ENCODE measurements at places on chromosomes 5 and 9.

DNA sequence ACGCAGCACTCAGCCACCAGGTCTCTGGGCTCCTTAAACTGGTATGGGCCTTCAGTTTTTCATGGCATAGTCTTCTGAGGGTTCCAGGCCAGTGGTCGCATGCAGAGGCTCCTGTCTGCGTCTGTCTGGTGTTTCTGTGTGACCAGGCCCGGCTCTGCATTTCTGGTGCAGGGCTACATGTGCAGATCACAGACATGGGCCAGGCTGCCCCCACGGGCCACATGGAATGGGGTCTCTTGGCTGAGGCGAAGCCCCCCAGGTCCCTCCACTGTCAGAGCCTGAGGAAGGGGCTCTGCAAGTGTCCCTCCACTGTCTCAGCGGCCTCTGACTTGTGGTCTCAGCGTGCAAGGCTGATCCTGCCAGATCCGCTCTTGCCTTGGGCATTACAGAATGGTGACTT lies 15.6 kb upstream of the CARD19 start:
- no peak for DNase-seq

DNA sequence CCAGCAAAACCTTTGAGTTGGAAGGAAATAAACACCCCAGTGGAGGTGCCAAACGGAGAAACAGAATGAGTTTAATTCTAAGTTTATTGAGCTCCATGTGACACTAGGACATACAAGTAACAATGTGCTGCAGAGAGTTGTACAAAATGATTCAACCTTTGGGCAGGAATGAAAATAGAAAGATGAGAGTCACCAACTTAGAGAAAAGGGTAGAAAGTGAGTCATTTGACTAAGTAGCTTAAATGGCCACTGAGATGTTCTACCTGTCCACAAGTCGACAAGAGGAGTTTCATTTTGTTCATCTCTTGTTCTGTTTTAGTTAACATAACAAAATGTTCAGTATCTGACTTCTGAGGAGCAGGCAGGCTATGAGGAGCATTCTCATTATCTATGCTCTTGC lies 284.7 kb downstream of the NR2F1-AS1 start:
- no peak for DNase-seq

DNA sequence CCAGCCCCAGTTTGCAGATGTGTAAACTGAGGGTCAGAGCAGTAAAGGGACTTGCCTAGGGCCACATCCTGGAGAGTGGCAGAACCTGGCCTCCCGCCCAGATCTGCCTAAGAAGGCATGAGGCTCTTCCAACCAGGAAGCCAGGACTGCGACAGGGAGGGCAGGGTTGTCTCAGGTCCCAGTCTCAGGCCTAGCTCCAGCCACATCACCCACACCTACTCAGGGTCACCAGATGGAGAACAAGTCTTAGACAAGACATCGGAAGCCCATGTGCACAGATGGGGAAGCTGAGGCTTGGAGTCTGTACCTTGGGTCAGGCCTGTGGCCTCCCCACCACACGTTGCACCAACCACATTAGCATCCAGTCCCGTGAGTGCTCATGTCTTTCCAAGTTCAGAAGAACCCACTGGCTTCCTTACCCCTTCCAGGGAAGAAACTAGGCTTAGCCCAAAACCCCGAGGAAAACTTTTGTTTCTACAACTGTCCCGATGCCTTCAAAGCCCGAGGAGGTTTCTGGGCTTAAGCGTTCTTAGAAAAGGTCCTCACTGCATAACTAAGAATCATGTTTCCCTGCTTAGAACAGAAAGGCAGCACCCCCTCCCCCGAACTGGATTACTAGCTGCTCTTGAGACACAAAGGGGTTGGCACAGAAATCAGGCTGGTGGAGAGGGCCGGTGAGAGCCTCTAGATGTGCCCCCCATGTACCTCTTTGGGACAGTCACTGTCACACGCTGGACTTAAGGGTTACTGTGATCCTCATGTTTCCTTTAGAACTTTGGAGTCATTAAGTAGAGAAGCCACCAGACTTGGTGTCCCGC lies 2.2 kb downstream of the FAM78A start:
- no peak for DNase-seq

DNA sequence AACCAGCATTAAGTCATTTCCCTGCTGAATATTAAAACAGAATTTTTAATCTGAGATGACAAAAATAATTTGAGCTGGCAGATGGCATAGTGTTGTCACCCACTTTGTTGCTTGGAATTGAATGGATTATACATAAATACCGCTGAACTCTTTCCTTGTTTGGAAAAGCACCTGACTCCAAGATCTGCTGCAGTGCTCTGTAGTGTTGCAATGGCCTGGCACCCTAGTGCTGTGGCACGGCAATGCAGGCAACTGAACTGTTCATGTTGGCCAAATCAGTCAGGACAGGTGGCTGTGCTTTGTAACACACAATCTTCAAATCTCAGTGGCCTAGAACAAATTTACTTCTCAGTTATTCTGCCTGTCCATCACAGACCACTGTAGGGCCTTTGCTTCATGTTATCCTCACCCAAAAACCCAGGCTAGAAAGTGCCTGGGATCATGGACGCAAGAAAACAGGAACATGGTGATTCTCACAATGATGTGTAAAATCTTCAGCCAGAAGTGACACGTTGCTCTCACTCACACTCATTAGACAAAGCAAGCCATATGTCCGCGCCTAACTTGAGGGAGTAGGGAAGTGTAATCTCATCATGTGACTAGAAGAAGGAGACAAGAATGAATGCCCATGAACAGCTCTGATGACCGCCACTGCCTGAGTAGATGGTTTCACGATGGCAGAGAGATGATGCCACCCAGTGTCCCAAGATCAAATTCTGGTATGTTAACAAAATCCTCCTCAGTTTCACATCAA lies 191.9 kb upstream of the PUM3 start:
- DNase-seq: peak; percentile 67

DNA sequence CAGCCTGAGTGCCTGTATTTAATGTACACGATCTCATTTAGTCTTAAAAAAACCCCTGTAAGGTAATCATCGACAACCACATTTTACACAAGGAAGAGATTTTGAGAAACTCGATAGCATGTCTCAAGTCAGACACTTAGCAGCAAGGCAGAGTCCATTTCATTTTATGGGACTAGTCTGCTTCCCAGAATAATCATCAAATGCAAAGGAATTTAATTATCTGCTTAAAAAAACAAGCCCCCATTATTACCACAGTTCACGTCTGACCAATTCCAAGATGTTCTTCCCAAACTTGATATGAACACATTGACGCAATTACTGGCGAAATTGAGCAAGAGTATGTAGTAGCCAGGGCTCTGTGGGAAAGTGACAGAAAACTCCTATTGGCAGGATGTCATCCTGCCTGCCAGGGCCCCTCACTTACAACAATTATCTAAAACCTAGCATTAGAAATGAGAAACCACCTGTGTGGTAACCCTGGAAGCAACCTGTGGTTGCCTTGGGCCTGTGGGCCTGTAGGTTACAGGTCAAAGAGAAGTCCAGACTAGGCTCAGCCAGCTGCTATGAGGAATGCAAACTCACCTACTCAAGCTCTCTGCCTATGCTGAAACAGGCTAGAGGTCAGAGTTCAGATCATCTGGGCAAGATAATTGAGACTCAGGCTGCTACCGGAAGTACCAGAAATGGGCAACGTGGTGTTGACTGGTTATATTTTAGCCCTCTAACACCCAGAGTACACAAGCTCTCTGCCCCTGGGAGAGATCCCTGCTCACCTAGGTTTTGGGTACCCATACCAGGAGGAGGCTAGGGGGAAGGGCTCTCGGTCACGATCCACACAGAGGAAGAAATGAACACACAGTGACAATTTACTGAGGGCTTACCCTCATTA lies 1.6 kb downstream of the B4GALT1 start:
- no peak for DNase-seq

- no peak for DNase-seq
Measured at GRCh38 chr5:2740876-2741555, 10.5 kb downstream of the IRX2 start.

- no peak for DNase-seq
Measured at GRCh38 chr5:116303810-116304209, 219.0 kb downstream of the COMMD10 start.

DNA sequence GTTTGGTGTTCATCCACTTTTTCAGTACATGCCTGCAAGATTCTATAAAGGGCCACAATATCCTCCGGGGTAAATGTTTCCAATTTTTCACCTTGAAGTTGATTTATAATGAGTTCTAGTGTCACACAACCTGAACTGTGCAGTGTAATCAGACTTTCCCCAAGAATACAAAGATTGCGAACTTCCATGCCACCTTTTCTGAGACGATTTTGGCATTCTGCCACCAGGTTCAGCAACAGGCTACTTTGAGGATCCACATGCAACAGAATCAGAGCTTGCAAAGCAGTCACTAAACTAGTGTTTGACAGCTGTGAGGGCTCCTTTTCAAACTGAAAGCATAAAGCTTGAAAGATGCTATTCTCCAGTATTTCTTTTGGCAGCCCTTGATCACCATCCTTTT lies 1.6 kb downstream of the FASTKD3 start:
- no peak for DNase-seq

DNA sequence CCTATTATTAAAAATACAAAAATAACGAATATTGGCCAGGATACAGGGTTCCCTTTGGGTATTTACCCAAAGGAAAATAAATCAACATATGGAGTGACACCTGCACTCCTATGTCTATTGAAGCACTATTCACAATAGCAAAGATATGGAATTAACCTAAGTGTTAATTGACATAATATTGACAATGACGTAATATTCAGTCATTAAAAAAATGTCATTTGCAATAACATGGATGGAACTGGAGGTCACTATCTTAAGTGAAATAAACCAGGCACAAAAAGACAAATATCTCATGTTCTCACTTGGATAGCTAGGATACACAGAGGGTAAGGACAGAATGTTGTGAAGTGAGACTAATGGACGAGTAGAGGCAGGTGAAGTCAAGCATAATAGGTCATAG lies 326.3 kb upstream of the PTGER4 start:
- DNase-seq: no peak

DNA sequence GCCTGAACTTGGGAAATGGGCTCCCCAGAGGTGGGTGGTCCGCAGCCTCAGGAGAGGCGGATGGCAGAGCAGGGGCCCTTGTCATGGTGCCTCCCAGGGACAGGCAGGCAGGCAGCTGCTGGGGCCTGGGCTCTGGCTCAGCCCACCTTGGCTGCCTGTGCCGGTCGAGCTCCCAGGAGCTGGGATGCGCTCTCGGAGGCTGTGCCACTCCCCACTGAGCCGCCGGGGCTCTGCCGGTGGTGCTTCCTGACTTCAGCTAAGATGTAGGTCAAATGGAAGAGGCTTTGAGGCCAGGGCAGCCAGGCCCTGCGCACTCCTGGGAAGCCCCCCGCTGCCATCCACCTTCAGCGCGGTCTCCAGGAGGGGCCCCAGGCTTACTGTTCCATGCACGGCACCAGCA lies 41.0 kb downstream of the KCNT1 start:
- no peak for DNase-seq

DNA sequence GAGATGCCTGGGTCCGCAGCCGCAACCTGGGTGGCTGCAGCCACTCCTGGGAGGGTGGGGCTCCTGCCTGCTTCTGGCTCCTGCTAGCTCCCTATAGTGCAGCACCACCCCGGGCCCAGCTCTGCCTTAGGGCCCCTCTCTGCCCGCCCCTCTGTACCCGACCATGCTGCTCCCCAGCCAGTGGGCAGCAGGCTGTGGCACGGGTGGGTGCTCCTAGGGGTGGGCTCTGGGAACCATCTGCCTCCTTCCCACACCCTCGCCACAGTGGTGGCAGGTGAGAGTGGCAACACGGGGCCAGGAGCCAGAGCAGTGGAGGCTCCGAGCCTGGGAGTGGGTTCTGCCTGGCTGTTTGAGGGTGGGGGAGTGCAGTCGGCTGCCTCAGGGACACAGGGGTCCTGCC lies 7.8 kb upstream of the MTMR12 start:
- no peak for DNase-seq

DNA sequence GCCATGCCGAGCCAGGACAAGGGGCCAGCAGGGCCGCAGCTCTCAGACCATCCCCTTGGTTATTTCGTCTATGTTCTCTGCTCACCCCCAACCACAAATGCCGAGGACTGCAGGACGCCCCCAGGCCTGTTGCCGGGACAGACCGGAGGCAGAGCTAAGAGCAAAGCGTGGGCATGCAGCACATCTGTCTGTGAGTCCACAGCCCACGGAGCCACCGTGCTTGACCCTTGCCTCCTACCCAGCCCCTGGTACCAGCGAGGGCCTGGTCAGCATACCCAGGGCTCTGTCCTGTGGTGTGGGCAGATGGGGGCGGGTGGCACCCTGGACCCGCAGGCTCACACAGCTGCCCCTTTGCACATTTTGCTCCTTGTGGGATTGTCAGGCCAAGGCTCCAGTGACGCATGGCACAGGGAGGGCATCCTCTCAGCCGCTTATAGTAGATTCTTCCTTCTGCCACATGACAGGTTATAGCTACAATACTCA lies 4.7 kb downstream of the BRD3 start:
- no peak for DNase-seq

DNA sequence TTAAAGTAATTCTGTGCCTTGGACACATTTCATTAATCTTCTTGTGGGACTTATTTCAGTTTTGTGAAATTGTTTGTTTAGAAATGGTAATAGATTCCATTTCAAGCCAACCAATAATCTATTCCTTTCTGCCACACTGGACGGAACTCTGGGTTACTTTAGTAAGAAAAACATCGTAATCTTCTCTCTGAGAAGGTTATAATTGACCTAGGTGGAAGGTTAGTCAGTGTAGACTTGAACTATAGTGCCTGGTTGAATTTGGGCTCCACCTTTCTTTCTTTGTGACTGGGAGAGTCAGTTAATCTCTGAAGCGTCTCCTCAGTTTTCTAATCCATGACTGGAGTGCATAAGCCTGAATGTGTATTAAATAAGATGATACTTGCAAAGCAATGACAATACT lies 89.7 kb upstream of the PRLR start:
- DNase-seq: no peak

DNA sequence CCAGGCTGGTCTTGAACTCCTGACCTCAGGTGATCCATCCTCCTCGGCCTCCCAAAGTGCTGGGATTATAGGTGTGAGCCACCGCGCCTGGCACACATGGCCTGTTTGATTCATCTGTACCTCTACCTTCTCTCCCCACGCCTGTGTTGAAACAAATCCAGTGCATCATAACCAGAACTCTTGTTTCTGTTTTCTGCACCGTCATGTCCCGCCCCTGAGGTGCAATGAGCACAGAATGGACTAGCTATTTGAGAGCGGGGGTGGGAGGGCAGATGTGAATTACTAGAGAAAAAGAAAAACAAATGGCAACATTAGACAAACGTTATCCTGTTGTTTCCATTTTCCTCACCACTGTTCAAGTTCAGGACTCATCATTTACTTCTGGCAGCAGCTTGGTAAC lies 10.7 kb upstream of the FAM193B start:
- no peak for DNase-seq

All from cerebellum (tissue), 4 donors.